A172 (cell line): ENCODE measurements at places on chromosomes 2 and 18.
A peak's percentile ranks its signal among the peaks of the same experiment; 100 is the strongest.

- peak; percentile 44 for DNase-seq
These were observed 79.9 kb downstream of the PARD3B start for GRCh38 chr2:204625135-204625534.

- DNase-seq = no peak
These were observed 319.1 kb downstream of the CTNNA2 start for GRCh38 chr2:79831961-79832360.

- DNase-seq = peak; percentile 43
These were observed 93.7 kb downstream of the DYNAP start for GRCh38 chr18:54684784-54685183.

GRCh38 chr18:64438178-64438577, 289.3 kb upstream of the LINC00305 start:
- DNase-seq = no peak

DNA sequence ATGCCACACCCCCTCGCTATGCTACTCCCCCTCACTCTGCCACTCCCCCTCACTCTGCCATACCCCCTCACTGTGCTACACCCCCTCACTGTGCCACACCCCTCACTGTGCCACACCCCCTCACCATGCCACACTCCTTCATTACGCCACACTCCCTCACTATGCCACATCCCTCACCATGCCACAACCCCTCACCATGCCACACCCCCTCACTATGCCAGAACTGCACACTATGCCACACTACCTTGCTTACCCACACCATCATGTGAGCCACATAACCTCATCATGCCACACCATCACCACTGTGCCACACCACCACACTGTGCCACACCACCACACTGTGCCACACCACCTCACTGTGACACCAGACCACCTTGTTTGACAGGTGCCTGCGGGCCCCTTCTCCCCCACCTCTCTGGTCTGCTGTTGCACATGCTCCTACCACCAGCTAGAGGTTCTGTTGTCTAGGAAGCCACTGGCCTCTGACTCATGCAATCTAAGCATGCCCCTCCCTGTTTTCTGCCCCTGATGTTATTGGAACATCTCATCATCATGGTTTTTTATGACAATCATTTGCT, 22.0 kb downstream of the MARCHF4 start:
- DNase-seq = peak; percentile 81

- DNase-seq = peak; percentile 84
These were observed 42.1 kb upstream of the EVA1A start for GRCh38 chr2:75602724-75603342.

- DNase-seq = no peak
These were observed 63.3 kb downstream of the FBXO15 start for GRCh38 chr18:74084184-74084855.

GRCh38 chr2:23666980-23667357, 260.0 kb downstream of the ATAD2B start:
- DNase-seq = no peak

DNA sequence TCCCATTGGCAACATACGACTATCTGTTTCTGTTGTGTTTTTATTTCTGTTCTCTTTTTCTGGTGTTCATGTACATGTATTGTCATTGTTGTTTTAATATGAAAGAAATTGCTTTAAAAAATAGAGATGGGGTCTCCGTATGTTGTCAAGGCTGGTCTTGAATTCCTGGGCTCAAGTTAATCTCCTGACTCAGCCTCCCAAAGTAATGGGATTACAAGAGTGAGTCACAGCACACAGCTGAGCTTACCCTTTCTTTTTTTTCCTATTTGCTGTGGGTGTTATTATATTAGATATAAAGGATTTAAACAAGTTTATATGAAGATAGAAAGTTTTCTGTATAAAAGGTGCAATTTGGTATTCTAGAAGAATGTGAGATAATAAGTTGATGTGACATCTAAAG, 554.6 kb downstream of the DSC3 start:
- no peak for DNase-seq

GRCh38 chr18:54957996-54958395, 1.3 kb downstream of the CCDC68 start:
- no peak for DNase-seq

GRCh38 chr2:148745151-148745851, 100.8 kb downstream of the EPC2 start:
- no peak for DNase-seq
